ENCODE measurements at places on chromosomes 3 and 15. TPM values are rescaled to one million over a fixed set of nuclear protein-coding genes. Genes with fewer than 3 reads are reported as not detected.

The CFAP100 gene
- total RNA-seq, result not detected

The CDHR4 gene
- not detected for total RNA-seq

The CXCR6 gene
- total RNA-seq, result not detected

The CHL1 gene
- total RNA-seq, result 0.39 TPM

The CCR3 gene
- not detected for total RNA-seq

The KAT2B gene
- total RNA-seq, result 7.2 TPM

Data from epithelial cell of alveolus of lung (primary cell).